ENCODE measurements at places on chromosomes 3 and 15. TPM values are rescaled to one million over a fixed set of nuclear protein-coding genes. Genes with fewer than 3 reads are reported as not detected.
A peak's percentile ranks its signal among the peaks of the same experiment; 100 is the strongest.

CD96 gene
- total RNA-seq: not detected

SNTN gene
- total RNA-seq: not detected

TM4SF4 gene
- not detected for total RNA-seq

GRCh38 chr15:66163553-66163952 lies 90.0 kb downstream of the MEGF11 start:
- DNase-seq: no peak

DNA sequence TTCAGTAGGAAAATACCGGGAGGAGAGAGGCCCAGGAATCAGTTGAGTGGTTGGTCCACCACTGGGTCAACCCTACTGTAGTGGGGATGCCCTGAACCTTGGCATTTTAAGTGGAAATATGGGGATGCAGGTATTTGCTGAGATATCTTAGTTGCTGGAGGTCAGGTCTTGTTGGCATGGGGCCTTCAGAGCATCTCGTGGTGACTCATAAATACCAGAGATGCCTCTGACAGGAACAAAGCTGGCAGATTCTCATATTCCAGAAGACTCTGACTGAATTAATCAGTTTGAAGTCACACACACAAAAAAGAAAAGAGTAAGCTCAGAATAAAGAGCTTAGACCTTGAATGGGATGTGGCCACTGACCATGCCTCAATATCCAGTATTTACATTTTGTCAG lies 91.6 kb downstream of the CACNA2D3 start:
- peak; percentile 58 for DNase-seq

GRCh38 chr3:145094355-145094941 lies 1066.5 kb downstream of the PLOD2 start:
- peak; percentile 57 for DNase-seq

DNA sequence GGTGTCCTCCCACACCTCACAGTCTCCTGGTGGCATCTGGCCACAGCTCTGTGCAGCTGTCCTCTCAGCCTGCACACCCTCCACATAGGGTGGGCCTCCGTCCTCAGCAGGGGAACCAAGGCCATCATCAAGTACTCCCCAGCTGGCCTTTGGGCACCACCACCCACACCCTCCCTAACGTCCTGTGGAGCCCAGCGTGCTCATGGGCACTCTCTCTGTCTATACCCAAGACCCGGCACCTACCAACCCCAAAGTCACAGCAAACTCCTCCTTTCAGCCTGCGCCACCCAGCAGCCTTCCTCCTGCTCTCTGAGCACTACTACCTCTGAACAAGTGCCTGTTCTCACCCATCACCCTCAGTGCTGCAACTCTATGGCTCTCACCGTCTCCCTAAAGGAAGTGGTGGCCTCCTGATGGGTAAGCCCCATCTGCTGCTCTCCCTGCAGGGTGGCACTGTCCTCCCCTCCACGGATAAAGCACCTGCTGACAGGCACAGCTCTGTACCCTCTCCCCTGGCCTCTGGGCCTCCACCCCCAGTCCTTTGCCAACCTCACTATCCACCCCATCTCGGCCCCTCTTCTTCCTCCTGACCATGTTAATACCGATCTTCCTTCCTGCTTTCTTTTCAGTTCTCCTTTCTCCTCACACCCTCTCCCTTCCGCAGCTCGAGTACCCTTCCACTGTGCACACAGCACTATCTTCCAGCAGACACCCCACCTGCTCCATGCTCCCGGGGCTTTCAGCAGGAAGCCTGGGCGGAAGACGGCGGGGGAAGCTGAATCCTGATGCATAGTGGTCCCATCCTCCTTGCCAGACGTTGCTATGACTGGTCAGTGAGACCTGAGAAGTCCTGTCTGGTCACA lies 31.5 kb downstream of the SLC41A3 start:
- DNase-seq: no peak

DNA sequence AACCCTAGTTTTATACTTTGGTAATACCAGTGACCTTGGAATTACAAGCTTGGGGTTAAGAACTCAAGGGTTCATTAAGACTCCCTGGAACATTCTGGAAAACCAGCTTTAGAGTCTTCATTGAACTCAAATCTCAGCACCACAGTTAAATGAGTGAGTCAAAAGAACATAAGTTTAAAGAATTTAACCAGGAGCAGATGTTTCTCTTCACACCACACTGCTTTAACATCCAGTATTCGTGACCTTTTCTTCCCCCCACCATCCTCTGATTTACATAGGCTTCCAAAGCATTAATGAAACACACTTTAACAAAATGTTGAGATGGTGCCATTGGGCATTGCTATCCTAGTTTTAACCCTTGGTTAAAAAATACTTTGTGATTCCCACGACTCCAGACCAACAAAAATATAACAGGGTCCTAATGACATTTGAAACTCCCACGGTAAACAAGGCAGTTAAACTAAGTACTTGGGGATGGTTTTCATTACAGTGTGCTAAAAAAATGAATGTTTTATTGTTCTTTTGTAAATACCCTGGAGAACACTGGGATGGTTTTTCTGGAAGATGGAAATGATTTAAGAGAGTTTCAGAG lies 123.9 kb downstream of the OXNAD1 start:
- DNase-seq: no peak

GRCh38 chr3:122979211-122979610 lies 48.4 kb downstream of the SEMA5B start:
- no peak for DNase-seq

- DNase-seq: no peak
Observed at GRCh38 chr3:140332131-140332530, 345.7 kb upstream of the TRIM42 start.

- DNase-seq: peak; percentile 13
Observed at GRCh38 chr3:106333911-106334618, 465.3 kb upstream of the CBLB start.

- peak; percentile 82 for DNase-seq
Observed at GRCh38 chr15:78004919-78005634, 72.4 kb downstream of the TBC1D2B start.

GRCh38 chr15:99662903-99663302 lies 70.3 kb downstream of the LYSMD4 start:
- no peak for DNase-seq

GRCh38 chr15:36358094-36358493 lies 221.3 kb upstream of the CDIN1 start:
- DNase-seq: peak; percentile 40

All from MCF 10A (cell line).